Lower lobe of right lung (tissue), 2 donors: ENCODE measurements at places on chromosomes 3 and 15.
A peak's percentile ranks its signal among the peaks of the same experiment; 100 is the strongest.

GRCh38 chr3:61631108-61631769, 69.9 kb downstream of the PTPRG start:
- no peak for DNase-seq
- no peaks in the 10 kb centered on the region for H3K36me3 ChIP-seq
- no peak overlapping the region for H3K27ac ChIP-seq

DNA sequence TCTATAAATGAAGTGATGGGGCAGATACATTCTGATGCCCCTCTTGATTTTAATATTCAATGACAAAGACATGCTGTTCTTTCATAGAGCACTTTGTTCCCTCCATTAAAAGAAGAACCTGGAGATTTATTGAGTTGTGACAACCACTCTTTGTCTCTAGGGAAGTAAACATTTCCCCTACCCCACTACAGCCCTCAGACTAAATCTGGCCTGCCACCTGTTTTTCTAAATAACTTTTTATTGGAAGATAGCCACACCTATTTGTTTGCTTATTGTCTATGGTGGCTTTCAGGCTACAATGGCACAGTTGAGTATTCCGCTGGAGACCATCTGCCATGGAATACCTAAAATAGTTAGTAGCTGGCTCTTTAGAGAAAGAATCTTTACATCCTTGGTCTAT, 41.2 kb upstream of the ZNF385D start:
- DNase-seq, result no peak
- H3K27ac ChIP-seq, result no peak overlapping the region
- H3K36me3 ChIP-seq, result no peaks in the 10 kb centered on the region
- H3K4me1 ChIP-seq, result peaks cover 16% of the 10 kb centered on the region
- no peak overlapping the region for H3K4me3 ChIP-seq

GRCh38 chr15:77870195-77871065, 207.1 kb downstream of the TBC1D2B start:
- no peaks in the 10 kb centered on the region for H3K36me3 ChIP-seq
- H3K4me3 ChIP-seq, result no peak overlapping the region
- peak; percentile 60 for DNase-seq
- peaks cover 4% of the 10 kb centered on the region for H3K27me3 ChIP-seq
- H3K27ac ChIP-seq, result no peak overlapping the region
- H3K4me1 ChIP-seq, result no peaks in the 10 kb centered on the region

DNA sequence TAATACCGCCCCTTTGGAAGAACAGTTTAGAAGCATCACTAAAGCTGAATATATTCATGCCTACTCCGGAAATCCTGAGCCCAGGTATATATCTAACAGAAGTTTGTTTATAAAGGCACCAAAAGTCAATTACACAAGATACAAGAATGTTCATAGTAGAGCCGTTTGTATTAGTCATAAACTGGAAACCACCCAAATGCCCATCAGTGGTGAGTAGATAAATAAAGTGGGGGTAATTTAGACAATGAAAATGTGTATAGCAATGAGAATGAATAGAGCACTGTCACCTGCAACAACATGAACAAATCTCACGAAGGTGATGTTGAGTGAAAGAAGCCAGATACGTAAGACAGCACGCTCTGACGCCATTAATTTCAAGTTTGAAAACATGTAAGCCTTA, 68.3 kb upstream of the GLCE start:
- no peak overlapping the region for H3K27ac ChIP-seq
- H3K4me3 ChIP-seq, result no peak overlapping the region
- DNase-seq, result no peak
- peaks cover 6% of the 10 kb centered on the region for H3K4me1 ChIP-seq

- no peaks in the 10 kb centered on the region for H3K36me3 ChIP-seq
- H3K27me3 ChIP-seq, result no peaks in the 10 kb centered on the region
Observed at GRCh38 chr3:95311272-95311671, 1248.4 kb downstream of the NSUN3 start.

DNA sequence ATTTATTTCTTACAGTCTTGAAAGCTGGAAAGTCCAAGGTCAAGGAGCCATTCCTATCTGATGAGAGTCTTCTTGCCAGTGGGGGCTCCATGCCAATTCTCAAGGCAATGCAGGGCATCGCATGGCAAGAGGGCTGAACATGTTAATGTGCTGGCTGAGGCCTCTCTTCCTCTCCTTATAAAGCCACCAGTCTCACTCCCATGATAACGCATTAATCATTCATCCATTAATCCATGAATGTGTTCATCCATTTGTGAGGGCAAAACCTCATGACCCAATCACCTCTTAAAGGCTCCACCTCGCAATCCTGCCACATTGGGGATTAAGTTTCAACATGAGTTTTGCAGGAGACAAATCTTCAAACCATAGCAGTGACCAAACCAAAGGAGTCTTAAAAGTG, 118.3 kb downstream of the PROS1 start:
- H3K27ac ChIP-seq, result no peak overlapping the region
- H3K4me1 ChIP-seq, result no peaks in the 10 kb centered on the region
- DNase-seq, result no peak
- H3K27me3 ChIP-seq, result no peaks in the 10 kb centered on the region

- no peaks in the 10 kb centered on the region for H3K27me3 ChIP-seq
- H3K4me1 ChIP-seq, result no peaks in the 10 kb centered on the region
- no peaks in the 10 kb centered on the region for H3K36me3 ChIP-seq
- no peak overlapping the region for H3K4me3 ChIP-seq
- no peak for DNase-seq
Observed at GRCh38 chr3:161770484-161771386, 274.1 kb downstream of the OTOL1 start.

GRCh38 chr15:45441686-45442085, 63.3 kb upstream of the GATM start:
- no peak overlapping the region for H3K27ac ChIP-seq
- no peak overlapping the region for H3K4me3 ChIP-seq
- peaks cover 12% of the 10 kb centered on the region for H3K4me1 ChIP-seq
- H3K27me3 ChIP-seq, result no peaks in the 10 kb centered on the region

DNA sequence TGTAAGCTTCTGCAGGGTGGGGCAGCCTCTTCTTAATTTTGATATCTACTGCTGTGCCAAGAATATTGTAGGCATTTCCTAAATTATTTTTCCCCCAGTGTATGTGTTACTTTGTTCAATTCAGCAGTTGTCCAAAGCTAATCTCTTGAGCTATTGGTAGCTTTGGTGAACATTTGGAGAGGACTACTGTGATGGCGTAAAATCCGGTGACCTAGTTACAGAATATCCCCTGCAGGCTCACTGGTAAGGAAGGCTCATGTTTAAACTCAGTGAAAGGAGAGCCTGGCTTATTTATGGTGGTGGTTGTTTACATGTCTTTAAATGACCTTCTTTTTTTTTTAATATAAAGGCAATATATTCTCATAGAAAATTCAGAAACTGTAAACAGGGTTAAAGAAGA, 105.6 kb downstream of the LPP start:
- no peak overlapping the region for H3K4me3 ChIP-seq
- no peaks in the 10 kb centered on the region for H3K36me3 ChIP-seq
- DNase-seq, result no peak
- no peaks in the 10 kb centered on the region for H3K27me3 ChIP-seq
- H3K27ac ChIP-seq, result no peak overlapping the region

DNA sequence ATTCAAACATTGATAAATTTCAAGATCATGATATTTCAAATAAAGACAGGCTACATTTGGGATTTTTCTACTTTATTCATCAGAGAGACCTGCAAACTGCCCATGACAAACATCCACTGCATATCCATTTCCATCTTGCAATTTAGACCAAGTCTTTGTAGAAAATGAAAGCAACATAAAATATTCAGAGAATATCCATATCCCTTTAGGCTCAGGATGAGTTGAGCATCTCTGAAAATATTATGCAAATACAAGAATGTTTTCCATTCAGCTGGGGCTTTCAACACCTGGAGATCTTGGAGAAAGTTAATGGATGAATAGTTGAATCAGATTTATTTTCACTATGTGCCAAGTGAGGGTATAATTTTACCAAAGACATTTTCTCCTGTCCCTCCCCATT, 103.4 kb downstream of the TUSC7 start:
- no peaks in the 10 kb centered on the region for H3K27me3 ChIP-seq
- H3K36me3 ChIP-seq, result no peaks in the 10 kb centered on the region
- H3K27ac ChIP-seq, result no peak overlapping the region
- H3K4me1 ChIP-seq, result no peaks in the 10 kb centered on the region
- no peak for DNase-seq
- no peak overlapping the region for H3K4me3 ChIP-seq

DNA sequence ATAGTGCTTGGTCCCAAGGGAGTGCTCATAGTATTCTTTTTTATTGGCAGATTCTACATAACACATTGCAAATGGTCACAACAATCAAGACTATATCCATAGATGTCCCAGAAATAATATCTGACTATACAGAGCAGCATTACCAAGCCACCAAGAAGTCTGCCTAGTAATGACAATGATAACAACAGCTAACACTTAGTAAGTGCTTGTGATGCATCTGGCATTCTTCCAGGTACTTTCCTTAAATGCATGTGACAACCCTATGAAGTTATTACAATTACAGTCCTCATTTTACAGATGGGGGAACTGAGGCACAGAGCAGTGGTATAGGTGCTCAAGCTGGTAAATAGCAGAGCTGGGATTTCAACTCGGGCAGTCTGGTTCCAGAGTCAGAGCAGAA, 49.6 kb upstream of the ICE2 start:
- DNase-seq, result no peak
- H3K4me1 ChIP-seq, result peaks cover 13% of the 10 kb centered on the region
- no peak overlapping the region for H3K27ac ChIP-seq
- no peaks in the 10 kb centered on the region for H3K27me3 ChIP-seq
- no peak overlapping the region for H3K4me3 ChIP-seq
- H3K36me3 ChIP-seq, result peaks cover 7% of the 10 kb centered on the region

DNA sequence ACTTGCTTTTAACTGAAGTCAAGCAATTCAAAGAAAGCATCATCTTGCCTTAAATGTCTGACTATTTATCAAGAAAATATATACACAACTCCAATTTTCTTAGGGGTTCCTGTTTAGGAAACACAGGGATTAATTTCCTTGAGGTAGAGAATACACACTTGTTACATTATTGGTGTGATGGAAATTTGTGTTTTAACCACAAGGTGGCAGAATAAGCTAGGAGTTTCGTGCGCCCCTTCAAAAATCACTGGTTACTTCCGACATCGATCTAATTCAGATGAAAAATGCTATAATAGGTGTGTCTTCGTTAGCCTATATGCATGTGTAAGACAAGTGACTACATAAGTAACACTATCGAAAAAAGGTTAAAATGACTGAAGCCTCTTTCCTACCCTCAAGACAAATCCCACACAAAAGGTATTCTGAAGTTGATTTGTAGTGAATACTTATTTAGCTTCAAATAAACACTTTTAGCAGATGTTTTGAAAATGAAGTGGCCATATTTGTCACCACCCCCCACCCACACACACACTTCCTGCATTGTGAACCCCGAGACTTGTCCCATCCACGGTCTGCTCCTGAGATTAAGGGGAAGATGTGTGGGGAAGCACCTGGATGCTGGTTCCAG, 246.5 kb downstream of the ROBO1 start:
- H3K4me3 ChIP-seq, result no peak overlapping the region
- no peaks in the 10 kb centered on the region for H3K27me3 ChIP-seq
- no peak overlapping the region for H3K27ac ChIP-seq
- DNase-seq, result no peak
- no peaks in the 10 kb centered on the region for H3K4me1 ChIP-seq

GRCh38 chr3:113590983-113591382, 58.6 kb downstream of the SIDT1 start:
- H3K4me3 ChIP-seq, result no peak overlapping the region
- H3K27ac ChIP-seq, result no peak overlapping the region
- DNase-seq, result no peak
- H3K36me3 ChIP-seq, result no peaks in the 10 kb centered on the region
- H3K27me3 ChIP-seq, result no peaks in the 10 kb centered on the region

DNA sequence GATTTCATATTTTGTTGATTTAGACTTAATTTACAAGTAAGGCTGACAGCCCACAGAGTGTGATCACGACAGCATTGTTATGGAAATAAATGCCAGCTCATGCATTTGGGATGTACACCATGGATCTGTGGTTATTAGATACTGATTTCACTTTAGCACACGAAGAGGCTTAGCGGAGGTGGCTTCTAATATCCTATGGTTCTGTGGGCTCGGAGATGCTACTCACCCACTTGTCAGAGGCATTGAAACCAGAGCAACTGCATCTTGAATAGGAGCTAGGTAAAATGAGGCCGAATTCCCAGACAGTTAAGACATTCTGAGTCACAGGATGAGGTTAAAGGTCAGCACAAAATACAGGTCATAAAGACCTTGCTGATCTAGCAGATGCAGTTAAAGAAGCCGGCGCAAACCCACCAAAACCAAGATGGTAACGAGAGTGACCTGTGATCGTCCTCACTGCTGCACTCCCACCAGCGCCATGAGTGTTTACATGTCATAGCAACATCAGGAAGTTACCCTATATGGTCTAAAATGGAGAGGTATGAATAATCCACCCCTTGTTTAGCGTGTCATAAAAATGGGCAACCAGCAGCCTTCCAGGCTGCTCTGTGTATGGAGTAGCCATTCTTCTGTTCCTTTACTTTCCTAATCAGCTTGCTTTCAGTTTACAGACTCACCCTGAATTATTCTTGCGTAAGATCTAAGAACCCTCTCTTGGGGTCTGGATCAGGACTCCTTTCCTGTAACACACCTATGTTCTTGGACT, 117.5 kb downstream of the PGPEP1L start:
- H3K27me3 ChIP-seq, result no peaks in the 10 kb centered on the region
- no peaks in the 10 kb centered on the region for H3K4me1 ChIP-seq
- DNase-seq, result no peak
- H3K4me3 ChIP-seq, result no peak overlapping the region
- H3K36me3 ChIP-seq, result peaks cover 15% of the 10 kb centered on the region
- no peak overlapping the region for H3K27ac ChIP-seq

GRCh38 chr15:47484059-47484458, 233.2 kb upstream of the SEMA6D start:
- no peaks in the 10 kb centered on the region for H3K27me3 ChIP-seq
- no peak for DNase-seq
- no peak overlapping the region for H3K4me3 ChIP-seq
- H3K27ac ChIP-seq, result no peak overlapping the region
- H3K4me1 ChIP-seq, result no peaks in the 10 kb centered on the region
- H3K36me3 ChIP-seq, result no peaks in the 10 kb centered on the region

- H3K36me3 ChIP-seq, result no peaks in the 10 kb centered on the region
- no peaks in the 10 kb centered on the region for H3K27me3 ChIP-seq
Observed at GRCh38 chr15:44081026-44082013, 113.8 kb downstream of the FRMD5 start.

GRCh38 chr3:31456373-31456772, 76.4 kb upstream of the STT3B start:
- peak; percentile 46 for DNase-seq
- no peaks in the 10 kb centered on the region for H3K36me3 ChIP-seq
- H3K27ac ChIP-seq, result no peak overlapping the region
- no peak overlapping the region for H3K4me3 ChIP-seq

GRCh38 chr3:4993276-4994143, 14.3 kb downstream of the BHLHE40 start:
- no peaks in the 10 kb centered on the region for H3K27me3 ChIP-seq
- no peak overlapping the region for H3K27ac ChIP-seq
- DNase-seq, result no peak
- peaks cover 15% of the 10 kb centered on the region for H3K4me1 ChIP-seq
- H3K4me3 ChIP-seq, result no peak overlapping the region
- no peaks in the 10 kb centered on the region for H3K36me3 ChIP-seq

GRCh38 chr3:53156368-53156834, 4.6 kb upstream of the PRKCD start:
- peak overlapping the region; percentile 71 for H3K27ac ChIP-seq
- peak overlapping the region; percentile 14 for H3K4me3 ChIP-seq
- no peaks in the 10 kb centered on the region for H3K36me3 ChIP-seq
- H3K27me3 ChIP-seq, result peaks cover 11% of the 10 kb centered on the region
- peaks cover 65% of the 10 kb centered on the region for H3K4me1 ChIP-seq
